Activated CD4-positive, CD25-positive, alpha-beta regulatory T cell treated with anti-CD3 and anti-CD28 coated beads, Interleukin-2, amount 50 U/mL, for 24 hours (primary cell): ENCODE measurements at places on chromosomes 2 and 18.
A peak's percentile ranks its signal among the peaks of the same experiment; 100 is the strongest.

DNA sequence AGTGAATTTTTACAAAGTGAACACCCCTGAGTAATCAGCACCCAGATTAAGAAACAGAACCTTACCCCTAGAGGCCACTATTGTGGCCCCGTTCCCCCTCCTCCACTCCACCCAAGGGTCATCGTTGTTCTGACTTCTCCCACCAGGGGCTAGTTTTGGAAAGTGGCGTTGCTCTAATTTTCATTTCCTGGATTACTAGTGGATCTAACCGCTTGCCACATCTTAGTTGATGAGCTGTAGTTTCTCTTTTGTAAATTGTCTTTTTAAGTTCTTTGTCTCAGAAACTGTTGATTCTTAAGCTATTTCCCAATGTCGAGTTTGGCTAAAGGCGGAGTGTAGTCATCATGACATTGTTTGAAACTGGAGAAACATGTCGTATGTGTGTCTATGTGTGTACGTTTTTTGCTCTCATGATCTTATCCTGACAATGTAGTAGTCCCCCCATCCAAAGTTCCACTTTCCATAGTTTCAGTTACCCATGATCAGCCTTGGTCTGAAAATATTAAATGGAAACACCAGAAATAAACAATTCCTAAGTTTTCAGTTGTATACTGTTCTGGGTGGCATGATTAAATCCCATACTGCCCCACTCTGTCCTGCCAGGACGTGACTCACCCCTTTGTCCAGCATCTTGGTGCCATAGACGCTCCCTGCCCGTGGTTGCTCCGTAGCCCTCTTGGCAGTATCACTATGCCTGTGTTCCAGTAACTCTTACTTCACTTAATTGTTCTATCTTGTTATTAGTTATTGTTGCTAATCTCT lies 71.0 kb upstream of the SP3 start:
- no peak for ATAC-seq

GRCh38 chr18:66511792-66512191 lies 92.1 kb downstream of the CDH19 start:
- ATAC-seq: no peak

DNA sequence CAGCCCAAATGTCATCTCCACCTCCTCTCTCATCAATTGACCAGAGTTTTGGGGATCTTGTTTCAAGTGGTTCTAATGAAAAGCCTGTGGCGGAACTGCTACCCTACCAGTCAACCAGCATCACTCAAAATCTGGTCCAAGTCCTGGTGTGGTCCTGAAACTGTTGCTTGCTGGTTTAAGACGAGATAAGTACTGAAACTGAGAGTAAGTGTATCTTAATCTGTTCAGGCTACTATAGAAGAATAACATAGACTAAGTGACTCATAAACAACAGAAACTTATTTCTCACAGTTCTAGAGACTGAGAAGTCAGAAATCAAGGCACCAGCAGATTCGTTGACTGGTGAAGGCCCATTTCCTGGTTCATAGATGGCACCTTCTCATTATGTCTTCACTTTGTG lies 879 bp upstream of the GALNT5 start:
- ATAC-seq: peak; percentile 80

DNA sequence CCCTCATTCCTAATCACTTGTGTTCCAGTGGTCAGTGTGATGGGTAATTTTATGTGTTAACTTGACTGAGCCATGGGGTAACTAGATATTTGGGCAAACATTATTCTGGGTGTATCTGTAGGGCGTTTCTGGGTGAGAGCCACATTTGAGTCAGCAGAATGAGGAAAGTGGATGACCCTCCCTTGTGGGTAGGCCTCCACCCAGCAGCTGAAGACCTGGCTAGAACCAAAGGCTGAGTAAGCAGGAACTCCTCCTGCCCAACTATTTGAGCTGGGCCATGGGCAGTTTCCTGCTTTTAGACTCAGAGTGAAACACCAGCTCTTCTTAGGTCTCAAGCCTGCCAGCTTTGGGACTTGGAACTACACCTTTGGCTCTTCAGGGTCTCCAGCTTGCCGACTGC lies 141.8 kb downstream of the ACKR3 start:
- no peak for ATAC-seq

DNA sequence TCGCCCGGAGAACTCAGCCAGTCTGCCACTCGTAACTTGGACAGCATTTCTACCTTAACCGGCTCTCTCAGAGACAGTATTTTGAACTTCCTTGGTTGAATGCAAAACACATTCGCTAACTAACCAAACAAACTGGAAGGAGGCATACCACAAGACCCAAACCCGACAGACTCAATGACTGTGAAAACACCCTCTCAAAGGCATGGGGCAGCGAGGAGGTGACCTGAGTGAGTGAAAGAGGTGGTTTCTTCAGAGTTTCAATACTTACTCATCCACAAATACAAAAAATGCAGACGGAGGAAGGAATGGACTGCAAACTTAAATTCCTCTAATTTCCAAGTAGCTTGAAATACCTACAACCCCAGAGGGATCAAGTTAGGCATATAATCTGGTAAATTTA lies 132.9 kb downstream of the GAREM1 start:
- no peak for ATAC-seq

GRCh38 chr18:44774191-44774590 lies 93.5 kb downstream of the SETBP1 start:
- ATAC-seq: no peak

DNA sequence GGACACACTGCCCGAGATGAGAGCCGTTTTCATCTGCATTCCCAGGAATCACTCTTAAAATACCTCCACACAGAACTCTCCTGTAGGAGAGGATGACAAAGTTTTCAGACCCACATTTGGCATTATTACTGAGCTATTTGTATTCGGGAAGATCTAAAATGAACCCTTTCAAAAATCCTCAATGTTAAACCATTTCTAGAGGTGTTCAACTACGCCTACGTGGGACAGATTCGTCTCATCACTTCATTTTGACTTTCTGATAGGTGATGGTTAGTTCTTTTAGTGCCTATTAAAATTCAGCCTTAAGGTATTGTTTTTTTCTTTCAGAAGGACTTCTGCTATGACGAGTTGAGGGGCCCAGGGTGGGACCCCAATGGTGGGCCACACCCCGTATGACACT lies 71.4 kb upstream of the MGAT4A start:
- no peak for ATAC-seq

DNA sequence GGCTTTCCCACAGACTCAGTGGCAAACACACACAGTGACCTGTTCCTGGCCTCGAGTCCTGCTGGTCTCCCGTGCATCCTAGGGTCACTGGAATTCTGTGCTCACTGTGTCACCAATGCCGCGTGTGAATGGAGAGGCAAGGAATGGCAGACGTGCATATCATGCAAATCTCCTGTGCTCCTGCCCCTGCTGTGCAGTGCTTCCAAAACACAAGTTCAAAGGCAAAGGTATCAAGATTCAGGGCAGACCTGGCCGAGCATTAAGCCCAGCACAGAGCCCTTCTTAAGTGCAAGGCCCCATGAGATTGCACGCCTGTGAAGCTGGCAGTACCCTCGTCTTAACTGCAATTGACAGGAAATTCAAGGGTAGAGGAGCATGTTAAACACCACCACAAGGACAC lies 129.1 kb downstream of the NDUFA10 start:
- ATAC-seq: no peak

GRCh38 chr2:11746807-11747459 lies 501 bp downstream of the LPIN1 start:
- no peak for ATAC-seq

- peak; percentile 48 for ATAC-seq
Observed at GRCh38 chr2:221554769-221555493, 17.2 kb downstream of the EPHA4 start.
